ENCODE measurements at places on chromosomes 4 and X.

GRCh38 chr4:167185465-167185864 is 48.8 kb downstream of the SPOCK3 start:
- DNase-seq, result no peak

DNA sequence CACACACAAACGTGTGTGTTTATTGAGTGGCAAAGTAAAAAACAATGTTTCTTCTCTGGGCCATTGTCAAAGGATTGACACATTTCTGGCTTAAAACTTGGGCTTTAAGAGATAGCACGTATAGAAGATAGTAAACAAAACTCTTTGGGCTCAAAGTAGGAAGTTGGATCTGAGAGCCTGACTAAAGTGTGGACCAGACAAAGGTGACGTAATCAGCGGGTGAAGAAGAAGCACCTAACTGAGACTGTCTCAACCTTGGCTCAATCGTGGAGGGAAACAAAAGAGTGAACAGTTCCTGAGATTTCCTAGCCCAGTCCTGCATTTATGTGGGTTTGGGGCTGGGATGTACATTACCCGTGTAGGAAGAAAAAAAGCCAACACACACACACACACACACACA is 13.7 kb downstream of the PFKFB1 start:
- DNase-seq, result no peak

- no peak for DNase-seq
Measured at GRCh38 chrX:32153585-32153984, 1057.8 kb downstream of the DMD start.

- no peak for DNase-seq
Measured at GRCh38 chr4:84378356-84378755, 120.7 kb downstream of the NKX6-1 start.

GRCh38 chr4:143538979-143539669 is 25.6 kb downstream of the SMARCA5 start:
- no peak for DNase-seq

GRCh38 chr4:2402941-2403340 is 15.5 kb downstream of the ZFYVE28 start:
- no peak for DNase-seq

DNA sequence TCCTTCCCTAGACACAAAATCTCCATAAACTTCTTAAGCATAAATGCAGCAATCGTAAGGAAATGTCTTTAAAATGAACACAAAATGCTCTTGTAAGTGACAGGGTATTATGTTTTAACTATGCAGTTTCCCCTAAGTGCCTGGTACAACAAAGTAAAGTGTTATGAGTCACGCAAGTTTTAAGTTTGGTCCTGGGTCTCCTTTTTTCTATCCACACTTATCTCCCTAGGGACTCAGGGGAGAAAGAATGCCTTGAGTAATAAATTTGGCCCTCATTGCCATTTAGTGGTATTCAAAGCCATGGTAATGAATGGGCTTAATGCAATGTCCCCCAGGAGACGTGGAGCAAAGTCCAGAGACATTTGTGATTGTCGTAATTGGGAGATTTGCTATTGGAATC is 149.1 kb downstream of the MAGEB17 start:
- DNase-seq, result no peak

- no peak for DNase-seq
Measured at GRCh38 chrX:13180807-13181206, 136.4 kb upstream of the FAM9C start.

DNA sequence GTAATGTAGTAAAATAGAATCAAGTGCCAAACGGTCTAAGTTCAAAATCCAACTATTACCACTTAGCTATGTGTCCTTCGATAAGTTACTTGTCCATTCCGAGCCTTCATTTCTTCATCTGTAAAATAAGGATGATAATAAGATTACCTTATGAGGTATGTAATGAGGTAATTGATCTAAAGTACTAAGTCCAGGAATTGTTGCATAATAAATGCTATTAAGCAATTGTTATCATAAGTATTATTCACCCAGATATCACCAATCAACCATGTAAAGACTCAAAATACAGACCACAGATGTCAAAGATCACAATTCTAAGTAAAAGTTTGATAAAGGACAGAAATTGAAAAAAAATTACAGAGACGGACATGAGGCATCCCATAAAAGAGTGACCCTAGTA is 168.4 kb upstream of the POU3F4 start:
- no peak for DNase-seq

DNA sequence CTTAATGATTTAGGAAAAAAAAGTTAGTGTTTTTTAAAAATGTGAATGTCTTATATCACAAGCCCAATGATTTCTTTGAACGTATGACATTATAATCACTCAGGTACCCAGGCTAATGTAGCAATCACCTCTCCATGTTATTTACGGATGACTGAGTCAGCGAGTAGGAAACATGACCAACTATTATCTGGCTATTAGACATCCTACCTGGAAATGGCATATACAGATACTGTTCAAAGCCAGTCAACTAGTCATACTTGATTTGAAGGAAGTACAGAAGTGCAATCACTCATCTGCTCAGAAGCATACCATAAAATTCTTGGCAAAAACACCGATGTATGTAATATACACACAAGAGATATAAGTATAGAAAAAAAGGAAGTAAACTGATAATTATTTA is 732.5 kb downstream of the ARAP2 start:
- no peak for DNase-seq

DNA sequence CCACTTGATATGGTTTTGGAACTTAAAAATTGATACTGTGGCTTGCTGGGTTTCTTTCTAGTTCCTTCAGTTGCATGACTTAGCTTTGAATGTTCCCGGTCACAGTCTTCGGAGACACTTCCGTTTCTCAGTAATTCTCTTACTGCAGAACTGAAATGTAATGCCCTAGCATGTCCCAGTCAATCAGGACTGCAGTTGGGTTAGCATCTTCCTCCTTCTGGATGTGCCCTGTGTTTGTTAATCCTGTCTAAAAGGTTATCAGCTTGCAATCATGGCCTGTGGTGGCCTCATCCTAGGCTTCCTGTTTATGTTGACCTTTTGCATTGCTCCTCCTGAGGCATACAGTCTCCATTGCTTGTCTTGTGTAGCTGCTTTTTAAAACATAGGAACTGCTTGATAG is 275.9 kb downstream of the ARHGAP10 start:
- no peak for DNase-seq

- no peak for DNase-seq
Measured at GRCh38 chrX:119685225-119686066, 7.5 kb downstream of the SEPTIN6 start.
